ENCODE measurements at places on chromosomes 11 and 22. TPM values are rescaled to one million over a fixed set of nuclear protein-coding genes. Genes with fewer than 3 reads are reported as not detected.

GRCh38 chr11:35618497-35619115 lies 346 bp downstream of the FJX1 start:
- peak; percentile 54 for DNase-seq

- no peak for DNase-seq
These were observed 9.1 kb upstream of the CCDC34 start for GRCh38 chr11:27372164-27372563.

DNA sequence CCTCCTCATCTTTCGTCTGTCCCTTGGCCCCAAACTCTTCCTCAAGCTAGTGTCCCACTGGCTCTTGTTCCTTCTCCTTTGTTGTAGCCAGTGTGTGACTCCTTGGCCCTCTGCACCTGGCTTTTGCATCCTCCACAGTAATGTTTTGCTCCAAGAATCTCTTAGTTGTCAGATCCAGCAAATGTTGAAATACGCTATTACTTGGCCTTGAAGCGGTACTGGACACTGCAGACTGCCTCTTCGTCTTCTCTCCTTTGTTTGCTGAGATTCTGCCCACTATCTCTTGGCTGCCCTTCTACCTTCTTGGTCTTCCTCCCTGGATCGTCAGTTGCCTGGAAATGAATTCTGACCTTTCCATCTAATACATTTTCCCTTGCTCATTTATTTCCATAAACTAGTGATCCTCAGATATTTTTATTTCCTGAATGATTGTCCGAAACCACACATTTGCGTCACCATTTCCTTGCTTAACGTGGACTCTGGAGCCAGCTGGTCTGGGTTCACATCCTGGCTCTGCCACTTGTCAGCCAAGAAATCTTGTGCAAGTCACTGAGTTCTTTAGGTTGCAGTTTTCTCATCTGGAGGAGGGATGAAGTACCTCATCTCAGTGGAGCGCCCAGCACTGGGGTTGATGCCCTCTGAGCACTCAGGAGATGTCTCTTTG lies 113.6 kb downstream of the LDLRAD3 start:
- DNase-seq = no peak

DNA sequence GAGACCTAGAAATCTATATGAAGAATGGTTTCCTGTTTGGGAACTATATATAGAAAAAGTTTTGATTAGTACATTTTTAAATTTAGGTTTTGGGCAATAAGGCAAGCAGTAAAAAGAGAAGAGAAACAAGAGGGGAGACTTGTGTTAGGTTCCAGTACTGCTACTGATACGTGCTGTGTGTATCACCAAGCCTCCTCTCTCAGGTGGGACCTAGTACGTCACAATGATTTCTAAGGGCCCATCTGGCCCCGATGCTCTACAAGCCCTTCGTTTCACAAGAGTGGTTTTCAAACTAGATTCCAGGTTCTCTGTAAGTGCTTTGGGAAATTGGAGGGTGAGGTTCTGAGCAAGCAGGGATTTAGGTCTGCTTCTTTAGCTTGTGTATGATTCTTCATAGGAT lies 39.2 kb downstream of the USP35 start:
- DNase-seq = no peak

TBX1 gene
- 12.8 TPM for total RNA-seq

DNA sequence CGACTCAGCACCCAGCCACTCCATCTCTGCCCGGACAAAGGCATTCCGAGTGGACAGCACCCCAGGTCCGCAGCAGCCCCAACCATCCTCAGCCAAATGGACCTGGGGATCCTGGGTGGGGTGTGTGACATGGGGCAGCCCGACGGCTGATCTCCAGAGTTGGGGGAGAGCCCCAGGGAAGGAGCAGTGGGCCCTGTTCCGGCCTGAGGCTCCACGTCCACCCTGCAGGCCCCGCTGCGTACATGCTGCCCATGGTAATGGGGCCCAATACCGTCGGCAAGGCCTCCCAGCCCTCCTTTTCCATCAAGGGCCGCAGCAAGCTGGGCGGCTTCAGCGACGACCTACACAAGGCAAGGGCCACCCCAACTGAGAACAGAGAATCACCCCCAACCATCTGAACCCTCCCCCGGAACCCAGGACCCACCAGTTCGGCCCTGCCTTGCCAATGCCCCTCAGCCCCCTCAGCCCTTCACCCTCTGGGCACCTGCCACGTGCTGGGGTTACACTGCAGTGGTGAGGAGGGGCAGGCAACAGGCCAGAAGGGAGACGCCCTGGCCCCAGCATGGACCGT lies 5.4 kb downstream of the SCGB1C1 start:
- DNase-seq = no peak

DNA sequence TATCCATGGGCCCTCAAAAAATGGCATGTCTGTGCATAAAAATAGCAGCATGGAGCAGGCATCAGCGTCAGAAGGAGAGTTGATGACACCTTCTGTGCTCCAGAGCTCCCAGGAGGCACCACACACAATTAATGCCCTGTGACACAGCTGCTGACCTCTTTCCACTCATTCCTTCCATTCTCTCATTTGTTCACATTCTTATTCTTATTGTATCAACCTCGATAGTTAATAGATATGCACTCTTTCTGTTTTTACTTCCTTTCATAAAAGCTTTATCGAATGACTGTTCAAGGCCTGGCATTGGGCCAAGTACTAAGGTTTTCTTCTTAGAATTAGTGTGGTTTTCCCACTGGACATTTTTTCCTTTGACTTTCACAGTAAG lies 266.0 kb upstream of the MTNR1B start:
- no peak for DNase-seq

- peak; percentile 68 for DNase-seq
These were observed 9.0 kb upstream of the APOBEC3H start for GRCh38 chr22:39087881-39088684.

TPBGL gene
- 0.60 TPM for total RNA-seq

DNA sequence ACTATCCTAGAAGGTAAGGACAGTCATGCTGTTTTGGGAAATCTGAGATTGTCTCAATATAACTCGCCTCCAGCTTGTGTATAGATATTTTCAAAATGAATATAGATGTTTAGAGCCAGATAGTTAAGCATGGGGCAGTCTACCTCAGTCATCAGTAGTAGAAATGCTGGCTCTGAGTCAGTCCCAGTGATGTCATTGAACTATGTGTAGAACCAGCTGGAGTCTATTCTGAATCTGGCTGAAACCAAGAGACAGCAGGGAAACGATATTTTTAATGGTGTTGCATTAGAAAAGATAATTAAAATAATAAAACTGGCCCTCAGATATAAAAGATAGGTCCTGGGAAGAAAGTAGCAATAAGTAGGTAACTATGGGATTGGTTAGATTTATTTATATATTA lies 25.9 kb downstream of the PIWIL4 start:
- no peak for DNase-seq

SULT4A1 gene
- 12.6 TPM for total RNA-seq

CST6 gene
- total RNA-seq = 1.9 TPM

- no peak for DNase-seq
These were observed 337 bp downstream of the OR52B6 start for GRCh38 chr11:5581014-5581413.

SLC37A4 gene
- 48.6 TPM for total RNA-seq

- DNase-seq = no peak
These were observed 36.8 kb downstream of the MYH9 start for GRCh38 chr22:36350751-36351594.

RPL3 gene
- total RNA-seq = 3,249 TPM

PNPLA2 gene
- 81.9 TPM for total RNA-seq

DNA sequence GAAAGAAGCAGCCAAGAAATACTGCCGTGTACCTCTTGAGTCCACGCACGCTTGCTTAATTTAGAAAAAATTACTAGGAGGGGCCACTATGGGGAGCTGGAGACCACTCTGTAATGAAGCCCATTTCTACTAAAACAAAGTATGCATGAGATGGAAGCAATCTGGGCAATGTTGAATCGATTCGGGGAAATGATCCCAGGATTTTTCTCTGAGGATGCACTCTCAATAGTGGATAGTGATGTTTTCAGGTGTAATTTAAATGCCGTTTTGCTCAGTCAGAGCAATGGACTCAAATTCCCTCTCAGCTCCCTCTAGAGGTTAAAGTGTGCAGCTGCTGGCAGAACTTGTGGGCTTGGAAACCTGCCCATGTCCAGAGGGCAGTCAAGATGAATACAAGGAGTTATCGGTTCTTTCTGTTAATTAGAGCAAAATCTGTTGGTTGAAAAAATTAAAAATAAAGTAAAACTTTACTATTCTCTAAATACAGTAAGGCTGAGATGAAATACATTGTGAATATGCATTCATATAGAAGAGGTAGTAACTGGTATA lies 64.1 kb downstream of the ME3 start:
- DNase-seq = peak; percentile 56

- DNase-seq = peak; percentile 60
These were observed 199.0 kb downstream of the GRIK4 start for GRCh38 chr11:120710354-120711131.

DNA sequence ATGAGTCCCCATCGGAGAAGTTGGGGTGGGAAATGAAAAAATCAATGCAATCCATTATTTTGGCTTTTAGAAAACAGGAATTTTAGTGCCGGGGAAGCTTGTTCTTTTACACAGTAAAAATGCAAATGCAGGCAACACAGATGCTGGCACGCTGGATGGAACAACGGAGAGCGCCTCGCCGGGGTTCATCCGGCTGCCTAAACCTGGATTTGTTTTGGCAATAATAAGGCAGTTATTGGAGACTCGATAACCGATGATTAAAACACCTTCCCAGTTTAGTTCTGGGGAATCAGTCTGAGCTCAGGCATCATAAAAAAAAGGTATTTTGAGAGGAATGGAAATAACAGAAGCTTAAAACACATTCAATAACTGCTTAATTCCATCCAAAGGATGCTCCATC lies 2.9 kb downstream of the DSCAML1 start:
- no peak for DNase-seq

DNA sequence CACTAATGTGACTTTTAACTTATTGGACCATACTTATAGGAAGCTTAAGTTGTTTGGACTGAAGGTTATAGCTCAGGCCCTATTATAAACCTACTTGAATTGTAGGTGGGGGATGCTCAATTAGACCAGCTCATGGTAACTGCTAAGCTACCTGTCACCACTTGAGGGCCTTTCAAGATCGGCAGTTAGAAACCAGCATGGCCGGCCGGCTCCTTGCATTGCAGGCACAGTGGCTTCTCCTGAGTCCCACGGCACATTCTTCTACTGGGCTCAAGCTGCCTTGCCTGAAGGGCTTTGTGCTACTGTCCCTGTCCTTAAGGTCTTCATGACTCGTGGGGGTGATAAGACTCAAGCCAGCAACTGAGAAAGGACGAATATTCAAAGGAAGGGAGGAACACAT lies 70.8 kb downstream of the TBC1D22A start:
- DNase-seq = peak; percentile 67

DNA sequence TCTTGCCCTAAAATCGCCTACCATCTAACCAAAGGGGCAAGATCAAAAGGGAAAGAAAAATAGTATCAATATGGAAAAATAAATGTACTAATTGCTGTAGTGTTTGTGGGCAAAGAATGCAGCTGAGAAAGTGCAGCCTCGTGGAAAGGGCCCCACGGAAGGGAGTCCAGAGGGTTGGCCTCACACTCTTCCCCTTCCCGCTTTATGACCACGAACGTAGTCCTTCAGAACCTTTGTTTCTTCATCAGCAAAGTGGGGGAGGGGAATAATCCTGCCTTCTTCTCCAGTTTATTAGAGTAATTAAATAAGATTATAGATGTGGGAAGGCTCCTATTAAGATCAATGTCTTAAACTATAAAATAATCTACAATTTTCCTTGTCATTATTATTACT lies 41.0 kb downstream of the FLI1 start:
- no peak for DNase-seq

GRCh38 chr11:65078151-65078550 lies 5.7 kb downstream of the CDCA5 start:
- peak; percentile 73 for DNase-seq

DNA sequence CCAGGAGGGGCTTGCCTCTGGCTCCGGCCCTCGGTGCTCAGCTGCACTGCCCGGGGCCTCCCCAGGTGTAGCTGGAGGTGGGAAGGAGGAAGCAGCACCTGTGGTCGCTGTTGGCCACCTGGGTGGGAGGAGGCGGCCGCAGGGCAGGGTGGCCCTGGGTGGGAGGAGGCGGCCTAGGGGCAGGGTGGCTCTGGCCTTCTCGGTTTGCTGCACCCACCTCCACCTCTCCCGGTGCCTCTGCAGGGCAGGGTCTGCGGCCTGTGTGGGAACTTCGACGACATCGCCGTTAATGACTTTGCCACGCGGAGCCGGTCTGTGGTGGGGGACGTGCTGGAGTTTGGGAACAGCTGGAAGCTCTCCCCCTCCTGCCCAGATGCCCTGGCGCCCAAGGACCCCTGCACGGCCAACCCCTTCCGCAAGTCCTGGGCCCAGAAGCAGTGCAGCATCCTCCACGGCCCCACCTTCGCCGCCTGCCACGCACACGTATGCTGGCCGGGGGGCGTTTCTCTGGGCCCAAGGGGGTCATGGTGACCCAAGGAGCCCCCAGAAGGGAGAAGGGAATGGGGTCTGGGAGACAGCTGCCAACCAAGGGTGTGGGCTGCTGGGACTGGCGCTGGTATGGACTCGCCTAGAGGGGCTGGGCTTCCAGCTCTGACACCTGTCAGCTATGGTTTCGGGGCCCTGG lies 20.6 kb downstream of the MUC5AC start:
- no peak for DNase-seq

OR2AG2 gene
- total RNA-seq = 0.09 TPM

ACR gene
- total RNA-seq = 0.55 TPM

DNA sequence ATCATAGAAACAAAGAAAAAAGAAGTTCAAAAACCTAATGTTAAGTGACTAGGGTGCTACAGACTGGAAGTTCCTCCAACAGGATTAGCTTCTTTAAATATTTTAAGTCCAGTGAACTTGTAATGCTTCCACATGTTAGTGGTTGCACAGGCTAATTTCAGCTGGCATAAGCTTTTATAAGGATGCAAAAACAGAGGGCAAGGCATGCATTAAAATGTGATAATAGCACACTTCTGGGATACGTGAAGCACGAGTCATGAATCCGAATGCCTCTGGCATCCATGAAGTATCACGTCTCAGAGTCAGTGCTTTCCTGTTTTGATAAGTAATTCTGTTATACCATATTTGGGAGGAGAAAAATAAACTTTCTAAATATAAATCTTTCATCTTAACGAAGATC lies 106.8 kb downstream of the DCDC1 start:
- no peak for DNase-seq

GRCh38 chr11:3796801-3797328 lies 489 bp downstream of the NUP98 start:
- DNase-seq = no peak

MB gene
- total RNA-seq = 0.50 TPM

Measured in WTC11 (cell line).